Activated CD4-positive, alpha-beta T cell treated with anti-CD3 and anti-CD28 coated beads for 36 hours (primary cell): ENCODE measurements at places on chromosomes 3 and 15.
A peak's percentile ranks its signal among the peaks of the same experiment; 100 is the strongest.

GRCh38 chr3:138407236-138407907 lies 27.0 kb upstream of the ESYT3 start:
- no peak for DNase-seq

DNA sequence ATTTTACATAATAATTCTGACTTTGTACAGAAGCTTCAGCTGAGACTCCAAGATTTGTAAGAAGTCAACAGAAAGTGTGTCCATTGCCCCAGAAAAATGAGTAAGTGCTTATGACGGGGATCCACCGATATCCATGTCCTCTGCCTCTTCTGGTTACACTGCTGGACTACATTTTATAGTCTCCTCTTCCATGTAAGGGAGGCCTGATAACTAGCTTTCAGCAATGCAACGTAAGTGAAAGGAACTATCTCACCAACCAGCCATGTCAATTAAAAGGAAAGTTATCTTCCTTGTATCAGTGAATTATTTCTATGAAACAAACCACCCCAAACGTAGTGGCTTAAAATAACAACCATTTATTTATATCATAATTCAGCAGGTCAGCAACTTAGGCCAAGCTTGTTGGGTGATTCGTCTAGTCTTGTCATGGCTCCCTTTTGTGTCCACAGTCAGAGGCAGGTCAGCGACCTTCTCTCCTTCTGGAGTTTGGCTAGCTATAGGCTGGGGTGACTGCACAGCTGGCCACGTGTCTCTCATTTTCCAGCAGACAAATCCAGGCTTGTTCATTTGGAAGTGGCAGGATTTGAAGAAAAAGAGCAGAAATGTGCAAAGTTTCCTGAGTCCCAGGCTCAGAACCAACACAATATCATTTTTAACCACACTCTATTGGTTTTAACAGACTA lies 44.9 kb downstream of the TRIM69 start:
- DNase-seq = no peak

GRCh38 chr3:149095487-149095886 lies 9.2 kb upstream of the HLTF start:
- no peak for DNase-seq

- DNase-seq = no peak
Observed at GRCh38 chr3:144018776-144019175, 47.2 kb downstream of the DIPK2A start.

DNA sequence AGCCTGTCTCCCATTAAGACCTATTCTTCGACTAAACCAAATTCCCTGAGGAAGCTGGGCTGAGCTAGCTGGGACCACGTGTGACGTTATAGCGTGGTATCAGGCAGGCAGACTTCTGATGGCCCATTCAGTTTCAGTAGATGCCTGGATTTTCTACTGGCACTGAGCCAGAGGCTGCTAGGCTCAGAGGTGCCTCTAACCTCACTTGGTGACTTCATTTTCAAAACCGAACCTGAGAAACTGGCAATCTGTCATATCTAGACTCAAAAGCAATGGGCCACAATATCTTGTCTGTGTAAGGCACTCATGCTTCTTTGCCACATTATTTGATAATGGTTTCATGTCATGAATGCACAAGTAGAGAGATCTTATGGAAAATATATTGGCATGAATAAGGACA lies 352.1 kb upstream of the AZI2 start:
- peak; percentile 5 for DNase-seq

DNA sequence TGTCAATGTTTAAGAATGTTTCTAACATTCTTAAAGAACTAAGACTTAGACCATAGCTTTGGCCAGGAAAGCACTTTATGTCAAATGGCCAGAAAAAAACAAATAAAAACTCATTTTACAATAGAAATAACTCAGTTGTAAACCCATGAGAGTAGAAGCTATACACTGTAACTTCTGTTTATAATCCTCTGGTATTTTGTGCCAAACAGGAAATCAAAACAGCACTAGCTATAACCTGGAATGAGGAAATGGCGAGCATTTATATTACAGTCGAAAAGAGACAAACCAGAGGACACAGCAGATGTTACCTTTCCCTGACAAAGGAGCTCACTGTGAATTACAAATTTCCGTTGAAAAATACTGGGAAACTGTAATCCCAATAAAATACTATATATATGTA lies 10.3 kb downstream of the GK5 start:
- DNase-seq = no peak

DNA sequence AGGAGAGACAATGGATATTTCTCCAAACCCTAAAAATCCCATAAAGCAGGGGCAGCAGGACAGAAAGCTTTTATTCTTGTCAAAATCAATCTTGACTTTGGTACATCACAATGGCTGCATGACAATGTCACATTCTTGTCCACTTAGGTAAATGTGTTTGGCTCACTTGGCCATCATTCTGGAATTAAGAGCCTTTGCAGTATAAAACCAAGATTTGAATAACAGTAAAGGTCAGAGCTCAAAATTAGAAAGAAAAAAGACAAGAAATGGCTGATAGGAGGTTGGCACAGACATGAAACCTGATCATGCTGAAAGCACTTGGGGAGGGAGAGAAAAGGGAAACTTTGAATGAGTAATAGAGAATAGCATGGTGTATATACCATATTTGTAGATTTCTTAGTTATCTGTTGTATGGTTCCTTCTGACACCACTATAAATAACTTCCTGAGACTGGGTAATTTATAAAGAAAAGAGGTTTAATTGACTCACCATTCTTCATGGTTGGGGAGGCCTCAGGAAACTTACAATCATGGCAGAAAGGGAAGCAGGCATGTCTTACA lies 158.5 kb upstream of the SGO1 start:
- no peak for DNase-seq

GRCh38 chr3:122987736-122988319 lies 39.7 kb downstream of the SEMA5B start:
- DNase-seq = no peak

- no peak for DNase-seq
Observed at GRCh38 chr3:46483825-46484224, 14.0 kb upstream of the RTP3 start.

DNA sequence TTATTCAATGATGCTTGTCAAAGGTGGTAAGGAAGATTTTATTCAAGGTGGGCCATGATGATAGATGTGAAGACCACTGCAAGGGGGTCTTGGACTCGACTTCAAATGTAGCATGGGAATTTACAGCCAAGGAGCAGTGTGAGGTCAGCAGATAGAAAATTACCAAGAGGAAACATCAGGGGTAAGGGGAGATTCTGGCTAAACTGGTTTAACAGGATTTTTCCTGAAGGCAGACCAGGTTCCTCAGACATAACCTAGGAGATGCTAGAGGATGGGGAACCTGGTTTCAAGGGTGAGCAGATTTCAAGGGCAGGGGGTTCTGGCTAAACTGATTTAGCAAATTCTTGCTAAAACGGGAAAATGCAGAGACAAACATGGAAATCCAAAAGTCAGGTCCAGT lies 464.9 kb downstream of the TAFA4 start:
- no peak for DNase-seq

GRCh38 chr3:30285188-30286006 lies 321.0 kb upstream of the TGFBR2 start:
- no peak for DNase-seq

DNA sequence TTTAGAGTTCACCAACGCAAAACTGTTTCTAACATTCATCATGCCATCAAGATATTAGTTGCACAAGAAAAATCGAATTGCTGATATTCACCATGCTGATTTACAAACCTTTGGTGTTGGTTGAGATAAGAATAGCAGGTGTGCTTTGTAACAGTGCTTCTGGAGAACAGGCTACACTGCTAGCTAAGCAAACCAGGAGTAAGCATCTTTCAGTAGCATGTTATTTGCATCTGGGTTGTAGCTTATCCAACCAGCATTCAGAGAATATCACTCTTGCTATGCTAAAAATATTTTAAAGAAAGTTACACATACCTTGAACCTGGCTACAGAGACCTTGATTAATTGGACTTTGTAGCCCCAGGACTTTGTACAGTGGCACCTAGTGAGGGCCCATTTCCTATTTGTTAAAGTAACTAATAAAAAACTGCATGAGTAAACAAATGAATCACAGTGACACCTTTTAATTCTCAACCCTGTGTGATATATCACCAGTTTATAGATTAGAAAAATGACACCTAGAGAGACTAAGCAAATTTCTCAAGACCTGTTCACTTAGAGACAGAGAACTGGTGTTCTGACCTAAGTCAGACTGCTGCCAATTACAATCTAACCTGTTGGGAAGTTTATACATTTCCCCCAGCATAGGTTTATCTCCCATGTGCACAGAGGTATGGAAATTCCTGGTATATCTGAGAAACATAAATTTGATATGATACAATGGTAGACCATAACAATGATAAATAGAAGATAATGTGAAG lies 435.5 kb upstream of the TGFBR2 start:
- DNase-seq = no peak

- DNase-seq = no peak
Observed at GRCh38 chr3:125589547-125590122, 5.7 kb downstream of the OSBPL11 start.

DNA sequence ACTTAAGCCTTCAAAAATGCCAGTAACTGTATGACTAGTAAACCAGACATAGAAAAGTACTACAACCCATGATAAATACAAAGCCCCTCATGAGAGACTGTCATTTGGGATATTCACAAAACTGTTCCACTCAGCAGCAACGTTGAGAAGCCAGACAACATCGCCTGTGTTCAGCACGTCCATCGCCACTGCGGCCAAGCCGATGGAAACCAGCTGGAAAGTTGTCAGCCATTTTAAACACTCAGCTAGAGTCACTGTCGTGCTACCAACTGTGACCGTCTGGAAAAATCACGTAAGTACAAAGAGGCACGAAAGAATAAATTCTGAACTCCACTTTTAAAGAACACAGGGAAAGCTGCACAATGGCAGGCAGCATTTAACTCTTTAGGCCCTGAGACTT lies 340.7 kb upstream of the WNT5A start:
- no peak for DNase-seq

- peak; percentile 61 for DNase-seq
Observed at GRCh38 chr3:70982700-70983140, 600.8 kb downstream of the FOXP1 start.

GRCh38 chr3:1381647-1382036 lies 288.8 kb downstream of the CNTN6 start:
- no peak for DNase-seq

DNA sequence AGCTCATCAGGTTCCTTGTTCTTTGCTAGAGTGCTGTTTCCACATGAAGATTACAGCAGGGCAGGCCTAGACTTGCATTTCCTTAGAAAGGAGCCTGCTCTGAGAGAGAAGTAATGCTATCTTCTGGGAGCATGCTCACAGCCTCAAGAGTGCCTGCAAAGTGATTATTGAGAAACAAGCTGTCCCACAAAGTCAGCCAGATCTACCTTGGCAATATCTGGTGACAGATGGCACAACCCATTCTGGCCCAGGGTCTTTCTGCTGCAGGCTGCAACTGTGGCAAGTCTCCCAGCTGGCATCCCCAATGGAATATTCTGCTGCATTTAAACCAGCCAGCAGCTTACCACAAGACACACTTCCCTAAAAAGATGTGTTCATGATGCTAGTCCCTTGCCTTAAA lies 29.3 kb downstream of the MTMR10 start:
- DNase-seq = no peak

GRCh38 chr3:59734061-59734460 lies 684.2 kb upstream of the CFAP20DC start:
- no peak for DNase-seq

DNA sequence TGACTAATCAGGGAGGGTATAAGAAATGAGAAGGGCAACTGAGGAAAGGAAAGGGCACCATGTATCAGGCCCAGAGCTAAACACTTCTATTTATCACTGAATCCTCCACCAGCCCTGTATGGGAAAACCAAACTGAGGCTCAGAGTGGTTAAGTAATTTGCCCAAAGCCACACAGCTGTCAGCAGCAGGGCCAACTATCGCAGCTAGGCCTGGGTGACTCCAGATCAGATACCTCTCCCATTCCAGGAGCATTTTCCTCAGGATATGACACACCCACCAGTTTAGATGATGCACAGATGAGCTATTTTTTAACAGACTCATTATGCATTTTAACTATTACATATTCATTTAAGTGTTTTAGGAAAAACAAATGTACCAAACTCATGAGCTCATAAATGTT lies 14.5 kb downstream of the NUP210 start:
- DNase-seq = no peak

- DNase-seq = no peak
Observed at GRCh38 chr3:180059356-180059755, 22.6 kb upstream of the PEX5L start.

DNA sequence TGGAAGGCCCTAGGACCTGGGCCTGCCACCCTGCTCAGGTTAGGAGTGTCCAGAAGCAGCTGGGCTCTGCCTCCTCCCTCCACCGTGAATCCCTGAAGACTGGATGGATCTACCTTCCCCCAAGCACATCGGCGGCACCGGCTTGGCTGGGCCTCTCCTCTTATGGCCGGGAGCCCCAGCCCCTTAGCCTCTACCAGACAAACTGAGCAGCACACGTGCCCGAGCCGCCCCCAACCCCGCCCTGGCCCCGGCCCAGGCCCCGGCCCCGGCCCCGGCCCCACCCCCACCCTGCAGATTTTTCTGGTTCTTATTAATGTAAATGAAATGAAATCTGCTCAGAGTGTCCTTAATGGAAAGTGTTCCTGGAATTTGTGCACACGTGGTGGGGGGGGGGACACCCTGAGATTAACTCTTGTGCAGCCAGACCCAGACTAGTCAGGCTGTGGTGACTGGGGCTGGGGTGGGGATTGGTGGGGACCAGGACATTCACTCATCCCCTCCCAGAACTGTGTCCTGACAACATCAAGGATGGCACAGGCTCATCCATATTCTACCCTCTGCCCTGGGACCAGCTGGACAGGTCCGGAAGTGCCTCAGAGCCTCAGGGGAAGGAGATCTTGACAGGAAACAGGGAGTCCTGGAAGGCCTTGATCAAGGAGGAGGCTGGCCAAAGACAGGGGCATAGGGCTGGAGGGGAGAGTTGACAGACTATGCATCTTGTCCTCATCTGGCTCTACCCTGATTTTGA lies 30.9 kb upstream of the SEMA3F start:
- DNase-seq = no peak

DNA sequence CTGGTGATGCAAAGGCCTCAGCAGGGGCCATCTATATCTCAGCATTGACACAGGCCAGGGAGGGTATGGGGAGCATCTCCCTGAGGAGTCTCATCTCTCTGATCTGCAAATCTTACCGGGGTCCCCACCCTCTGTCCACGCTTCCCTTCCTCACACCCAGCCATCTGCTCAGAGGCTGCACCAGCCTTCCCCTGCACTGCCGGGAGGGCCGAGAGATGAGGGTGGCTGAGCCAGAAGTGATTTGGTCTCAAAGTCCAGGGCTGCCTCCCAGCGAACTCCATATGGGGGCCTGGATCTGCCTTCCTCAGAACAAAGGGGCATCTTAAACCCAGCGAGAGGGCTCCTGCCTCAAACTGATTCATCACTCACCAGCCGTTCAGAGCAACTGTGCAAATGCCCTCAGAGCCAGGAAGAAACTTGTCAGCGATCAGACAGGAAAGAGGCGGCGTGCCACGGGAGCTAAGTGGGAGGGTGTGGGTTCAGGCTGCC lies 4.6 kb downstream of the IGDCC3 start:
- DNase-seq = no peak

- DNase-seq = no peak
Observed at GRCh38 chr3:54432975-54433374, 310.6 kb downstream of the CACNA2D3 start.
